ENCODE measurements at places on chromosomes 5 and 9.

DNA sequence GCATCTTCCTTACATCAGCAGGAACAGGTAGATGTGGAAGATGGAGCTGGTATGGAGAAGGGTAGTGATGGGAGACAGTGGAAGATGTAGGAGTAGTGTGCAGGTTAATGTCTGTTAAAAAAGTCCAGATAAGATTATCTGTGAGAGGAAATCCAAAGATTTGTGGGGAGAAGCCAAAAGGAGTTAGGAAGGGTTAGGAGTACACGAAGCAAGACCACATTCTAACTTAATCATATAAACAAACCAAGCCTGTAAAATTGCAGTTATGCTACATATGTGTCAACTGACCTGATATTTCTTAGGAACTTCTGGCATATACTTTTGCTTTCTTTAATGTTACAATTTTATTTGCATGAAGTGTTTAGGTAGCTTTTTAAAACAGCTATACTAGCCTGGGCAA lies 142.1 kb upstream of the DMRT1 start:
- DNase-seq = no peak

DNA sequence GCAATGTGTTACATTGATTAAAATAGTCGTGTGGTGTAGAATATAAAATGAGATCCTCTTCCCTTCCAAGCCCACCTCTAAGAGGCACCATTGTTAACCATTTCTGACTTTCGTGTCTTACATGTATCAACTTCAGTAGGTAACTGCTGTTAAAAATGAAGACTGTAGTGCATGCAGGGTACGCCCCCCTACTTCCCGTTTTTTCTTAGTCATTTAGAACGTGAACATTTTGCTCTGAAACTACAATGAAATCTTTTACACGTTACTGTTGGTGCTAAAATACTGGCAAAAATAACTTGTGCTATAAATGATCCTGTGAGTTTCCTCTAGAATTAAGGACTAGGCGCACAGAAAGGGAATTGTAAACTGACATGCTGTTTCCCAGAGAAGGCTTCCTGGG lies 41.5 kb downstream of the WNK2 start:
- DNase-seq = no peak

- DNase-seq = no peak
These were observed 116.2 kb upstream of the RAPGEF1 start for GRCh38 chr9:131856105-131856504.

GRCh38 chr9:125985998-125986655 lies 239.0 kb downstream of the PBX3 start:
- no peak for DNase-seq

DNA sequence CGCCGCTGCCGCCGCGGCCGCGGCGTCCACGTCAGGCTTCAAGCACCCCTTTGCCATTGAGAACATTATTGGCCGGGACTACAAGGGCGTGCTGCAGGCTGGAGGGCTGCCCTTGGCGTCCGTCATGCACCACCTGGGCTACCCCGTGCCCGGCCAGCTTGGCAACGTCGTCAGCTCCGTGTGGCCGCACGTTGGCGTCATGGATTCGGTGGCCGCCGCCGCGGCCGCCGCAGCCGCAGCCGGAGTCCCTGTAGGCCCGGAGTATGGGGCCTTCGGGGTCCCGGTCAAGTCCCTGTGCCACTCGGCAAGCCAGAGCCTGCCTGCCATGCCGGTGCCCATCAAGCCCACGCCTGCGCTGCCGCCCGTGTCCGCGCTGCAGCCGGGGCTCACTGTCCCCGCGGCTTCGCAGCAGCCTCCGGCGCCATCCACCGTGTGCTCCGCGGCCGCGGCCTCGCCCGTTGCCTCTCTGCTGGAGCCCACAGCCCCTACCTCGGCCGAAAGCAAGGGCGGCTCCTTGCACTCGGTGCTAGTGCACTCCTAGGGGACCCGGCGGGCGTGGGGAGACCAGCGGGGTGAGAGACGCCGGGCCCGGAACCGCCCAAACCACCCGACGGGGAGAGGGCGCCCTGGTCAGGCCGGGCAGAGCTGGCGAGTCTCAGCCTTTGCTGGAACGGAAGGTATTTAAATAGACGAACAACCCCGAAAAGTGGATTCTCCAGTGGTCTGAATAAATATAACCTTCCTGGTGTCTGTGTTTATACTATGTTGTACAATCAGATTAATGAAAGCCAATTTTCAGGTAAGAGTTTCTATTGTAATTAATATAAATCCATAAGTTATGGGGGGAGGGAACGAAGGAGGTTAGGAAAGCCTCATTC lies 1.2 kb downstream of the FOXB2 start:
- no peak for DNase-seq

DNA sequence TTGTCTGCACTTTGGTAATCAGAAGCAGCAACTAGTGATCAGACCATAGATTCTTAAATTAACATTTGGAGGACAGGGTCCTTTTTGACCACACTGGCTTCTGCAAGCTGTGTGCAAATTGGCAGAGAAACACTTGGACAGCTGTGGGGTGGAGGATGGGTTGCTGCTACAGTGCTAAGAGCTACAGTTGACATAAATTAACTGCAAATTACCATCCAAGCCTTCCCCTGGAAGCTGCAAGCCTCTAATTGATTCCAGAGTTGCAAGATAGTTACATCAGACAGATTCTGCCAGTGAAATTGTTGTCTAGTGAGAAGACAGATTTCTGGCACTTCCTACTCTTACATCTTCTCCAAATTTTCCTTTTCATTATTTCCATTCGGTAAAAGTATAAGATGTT lies 517.7 kb downstream of the DIRAS2 start:
- DNase-seq = no peak

GRCh38 chr5:107514305-107514704 lies 156.4 kb downstream of the EFNA5 start:
- DNase-seq = no peak
